ENCODE measurements at places on chromosomes 3 and 15.

GRCh38 chr3:46112296-46112695, 85.0 kb upstream of the XCR1 start:
- no peak for DNase-seq

GRCh38 chr3:27326202-27326601, 43.0 kb downstream of the NEK10 start:
- peak; percentile 53 for DNase-seq

DNA sequence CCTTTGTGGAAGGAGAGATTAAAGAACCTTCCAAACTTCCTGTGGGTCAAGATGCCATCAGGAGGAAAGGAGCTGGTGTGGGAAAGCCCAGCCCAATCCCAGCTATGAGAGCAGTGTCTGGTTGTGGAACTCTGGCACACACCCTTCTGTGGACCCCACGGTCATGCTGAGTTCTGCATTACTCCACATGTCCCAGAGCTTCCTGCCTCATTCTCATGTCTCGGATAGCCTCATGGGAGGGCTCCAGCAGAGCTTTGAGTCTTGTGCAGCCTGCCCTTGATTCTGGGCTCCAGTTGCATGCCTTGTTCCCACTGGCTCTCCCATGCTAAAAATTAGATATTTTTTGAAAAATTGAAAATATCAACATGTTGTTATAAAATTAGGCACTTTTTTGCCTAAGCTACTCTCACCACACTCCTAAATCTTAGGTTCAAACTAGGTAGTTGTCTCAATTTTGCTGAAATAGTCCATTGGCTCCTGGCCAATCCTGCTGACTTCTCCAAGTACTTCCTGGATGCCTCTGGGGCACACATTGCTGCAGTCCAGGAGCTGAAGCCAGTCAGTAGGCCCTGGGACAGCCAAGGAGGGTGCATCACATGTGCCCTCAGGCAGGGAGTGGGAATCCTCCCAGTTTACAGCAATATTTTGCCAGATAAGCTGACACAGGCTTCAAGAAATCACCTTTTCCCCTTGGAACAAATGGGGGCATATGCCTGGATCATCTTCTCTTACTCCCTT, 144.3 kb downstream of the EEFSEC start:
- DNase-seq, result peak; percentile 36

GRCh38 chr3:178969004-178969700, 102.5 kb downstream of the ZMAT3 start:
- DNase-seq, result no peak

DNA sequence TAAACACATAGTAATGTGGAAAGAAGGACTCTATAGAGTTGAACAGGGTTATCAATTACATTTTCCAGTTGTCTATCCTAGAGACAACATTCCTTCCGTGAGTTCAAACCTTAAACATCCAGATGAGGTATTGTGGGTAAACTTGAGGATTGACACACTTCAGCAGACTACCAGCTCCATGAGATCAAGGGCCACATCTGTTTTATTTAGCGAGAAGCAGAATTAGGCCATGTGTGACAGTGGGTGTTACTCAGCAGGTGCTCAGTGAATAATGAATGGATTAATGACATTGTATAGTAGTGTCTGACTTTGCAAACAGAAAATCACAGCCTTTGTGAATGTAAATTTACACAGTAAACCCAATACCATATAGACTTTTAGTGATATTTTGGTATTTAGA, 941.1 kb upstream of the CFAP20DC start:
- no peak for DNase-seq

- DNase-seq, result no peak
Observed at GRCh38 chr15:27249760-27250109, 278.8 kb downstream of the GABRG3 start.

DNA sequence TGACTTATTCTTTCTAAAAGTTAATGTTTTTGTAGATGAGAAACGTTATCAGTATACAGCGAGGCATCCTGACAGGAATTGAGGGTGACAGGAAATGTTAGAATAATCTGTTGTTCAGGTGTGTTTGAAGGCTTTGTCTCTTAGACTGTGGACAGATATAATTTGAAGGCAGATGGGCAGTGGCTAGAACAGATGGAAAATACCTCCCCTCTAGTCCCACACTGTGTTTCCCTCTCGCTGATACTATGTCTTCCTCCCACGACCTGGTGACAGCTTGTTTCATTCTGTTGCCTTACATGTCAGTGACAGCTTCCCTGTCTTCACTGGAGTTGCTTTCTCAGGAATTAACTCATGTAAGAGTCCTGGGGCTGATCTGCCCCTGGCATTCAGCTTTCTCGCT, 125.3 kb downstream of the MYRIP start:
- DNase-seq, result no peak

DNA sequence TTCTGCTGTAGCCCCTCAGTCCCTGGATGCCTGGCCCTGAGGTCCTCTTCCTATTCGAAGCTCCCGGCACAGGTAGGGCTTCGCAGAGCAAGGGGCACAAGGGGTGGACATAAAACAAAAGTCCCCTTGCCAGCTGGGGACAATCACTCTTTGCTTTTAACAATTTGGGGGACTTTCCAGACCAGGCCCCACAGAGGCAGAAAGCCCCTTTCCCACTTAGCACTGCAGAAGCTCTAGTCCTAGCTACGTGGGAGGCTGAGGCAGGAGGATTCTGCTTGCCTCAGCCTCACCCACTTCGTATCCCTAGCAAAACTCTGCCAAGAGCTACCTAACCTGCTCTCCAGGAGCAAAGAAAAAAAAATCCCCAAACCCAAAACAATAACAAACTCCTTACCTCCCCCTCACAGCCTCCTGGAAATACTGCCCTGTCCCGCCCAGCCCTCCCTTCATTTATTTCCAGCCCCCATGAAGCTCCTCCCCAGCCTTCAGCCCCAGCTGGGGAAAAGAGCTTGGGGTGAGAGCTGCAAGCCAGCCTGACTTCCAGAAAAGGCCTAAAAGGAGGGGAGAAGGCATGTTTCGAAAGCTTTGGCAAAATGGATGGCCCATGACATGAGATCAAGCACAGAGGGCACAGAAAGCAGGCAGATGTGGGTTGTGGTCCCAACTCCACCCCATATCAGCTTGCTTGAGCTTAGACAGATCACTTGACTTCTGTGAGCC, at the start of gene CIDEC:
TSS of gene CIDEC (minus strand) at position 424 of the 720 bp plus-strand sequence. CDS start 1,767 bp downstream, outside the sequence.
- DNase-seq, result no peak

DNA sequence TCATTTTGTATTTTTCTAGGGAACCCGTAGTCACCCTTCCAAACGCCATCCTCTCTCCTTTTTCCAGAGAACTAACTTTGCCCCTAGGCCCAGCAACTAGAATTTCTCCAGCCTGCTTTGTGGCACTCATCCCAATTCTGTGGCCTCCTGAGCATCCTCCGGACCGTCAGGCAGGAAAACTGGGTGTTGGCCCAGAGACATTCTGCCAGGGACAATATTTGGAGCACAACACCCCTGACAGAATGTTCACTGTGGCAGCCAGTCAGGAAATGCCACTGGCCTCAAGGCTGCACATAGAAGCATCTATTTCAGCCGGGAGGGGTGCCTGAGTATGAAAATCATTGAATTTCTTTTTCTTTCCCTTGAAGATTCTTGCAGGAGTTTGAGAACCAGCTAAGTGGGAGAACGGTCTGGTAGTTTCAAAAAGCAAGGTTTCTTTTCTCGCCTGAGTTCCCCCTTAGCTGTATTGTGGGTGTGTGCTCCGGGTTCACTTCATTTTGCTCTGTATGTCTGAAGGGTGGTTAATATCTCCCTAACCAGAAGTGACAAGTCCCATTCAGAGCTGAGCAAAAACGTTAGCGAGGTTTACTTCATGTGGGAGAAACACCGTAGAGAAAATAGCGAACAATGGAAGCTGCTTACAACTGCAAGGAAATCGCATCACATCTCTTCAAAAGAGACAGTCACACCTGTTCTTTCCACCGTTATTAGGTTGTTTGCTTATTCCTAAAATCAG, 108.1 kb upstream of the TPM1 start:
- DNase-seq, result no peak

DNA sequence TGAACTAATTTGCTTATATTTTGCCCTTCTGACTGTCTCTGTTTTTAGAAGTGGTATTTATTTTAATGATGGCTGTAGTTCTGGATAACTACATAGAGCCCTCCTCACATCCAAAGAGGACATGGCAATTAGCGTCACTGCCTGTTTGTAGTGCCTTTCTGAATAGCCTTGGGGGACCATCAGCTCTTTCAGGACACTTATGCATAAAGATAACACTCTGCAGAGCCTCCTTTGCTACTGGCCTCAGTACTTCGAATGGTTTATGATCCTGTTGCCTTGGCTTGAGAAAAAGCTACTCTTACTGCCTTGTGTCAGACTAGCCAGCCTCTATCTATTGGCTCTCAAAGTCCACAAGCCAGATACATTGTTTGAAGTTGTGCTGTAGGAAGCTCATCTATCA, 105.4 kb upstream of the SPRED1 start:
- no peak for DNase-seq

GRCh38 chr15:48547286-48547685, 98.2 kb downstream of the FBN1 start:
- DNase-seq, result no peak

DNA sequence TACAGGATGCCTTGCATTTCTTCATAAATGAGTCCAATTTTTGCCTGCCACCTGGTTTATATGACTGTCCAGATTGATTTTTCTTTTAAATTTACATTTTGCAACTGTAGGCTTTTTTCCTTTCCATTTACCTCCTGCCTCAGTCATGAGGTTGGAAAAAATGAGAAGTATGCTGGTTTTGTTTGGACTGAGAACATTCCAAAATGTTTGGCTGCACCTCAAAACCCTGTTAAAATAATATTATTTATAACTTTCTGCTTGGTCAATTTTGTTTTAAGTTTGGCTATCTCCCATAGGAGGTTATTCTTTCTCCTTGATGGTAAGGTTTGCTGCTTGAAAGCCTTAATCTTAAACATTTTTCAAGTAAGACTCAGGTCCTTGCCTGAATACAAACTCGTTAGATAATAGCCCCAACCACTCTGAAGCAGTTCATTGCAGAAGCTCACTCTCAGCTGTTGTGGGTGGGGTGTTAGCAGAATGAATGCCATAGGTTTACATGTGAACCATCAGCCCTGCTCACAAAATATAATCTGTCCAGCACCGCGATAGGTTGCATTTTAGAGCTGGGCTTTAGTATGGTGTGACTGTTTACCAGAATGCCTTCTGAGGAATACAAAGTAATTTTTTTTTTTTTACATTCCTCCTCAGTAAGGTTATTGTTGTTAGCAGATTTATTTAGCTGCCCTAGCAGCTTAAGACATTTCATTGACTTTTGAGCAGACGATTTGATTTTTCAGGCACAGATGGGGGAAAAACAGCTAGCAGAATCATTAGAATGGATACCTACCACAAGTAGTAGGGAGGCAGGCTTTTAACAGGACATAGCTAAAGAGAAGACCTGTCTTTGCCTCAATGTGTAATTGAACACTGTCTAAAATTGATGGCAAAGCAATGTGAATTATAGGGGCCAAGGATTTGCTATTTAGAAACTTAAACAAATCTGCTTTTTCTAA, 630.8 kb upstream of the KCNMB2 start:
- DNase-seq, result no peak

DNA sequence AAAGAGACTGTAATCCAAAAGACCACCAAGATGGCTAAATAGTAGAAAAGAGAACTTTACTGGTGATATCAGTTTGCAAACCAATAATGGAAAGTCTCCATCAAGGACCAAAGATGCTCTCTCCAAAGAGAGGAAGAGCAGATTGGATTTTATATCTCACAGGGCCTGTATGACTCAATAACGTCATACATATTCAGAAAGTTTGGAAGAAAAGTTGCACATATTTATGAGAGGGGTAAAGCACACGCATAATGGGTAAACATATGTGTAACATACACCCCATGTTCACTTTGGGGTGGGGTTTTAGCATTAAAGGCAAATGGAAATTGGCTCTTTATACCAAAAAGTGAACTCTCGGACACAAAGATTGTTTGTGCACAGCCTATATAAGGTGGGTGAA, 274.5 kb upstream of the POU1F1 start:
- no peak for DNase-seq

GRCh38 chr15:101049856-101050622, 130.9 kb downstream of the LRRK1 start:
- no peak for DNase-seq

- DNase-seq, result no peak
Observed at GRCh38 chr15:30046430-30046829, 36.3 kb upstream of the GOLGA8J start.

GRCh38 chr3:139295040-139295439, 48.8 kb upstream of the MRPS22 start:
- DNase-seq, result no peak

DNA sequence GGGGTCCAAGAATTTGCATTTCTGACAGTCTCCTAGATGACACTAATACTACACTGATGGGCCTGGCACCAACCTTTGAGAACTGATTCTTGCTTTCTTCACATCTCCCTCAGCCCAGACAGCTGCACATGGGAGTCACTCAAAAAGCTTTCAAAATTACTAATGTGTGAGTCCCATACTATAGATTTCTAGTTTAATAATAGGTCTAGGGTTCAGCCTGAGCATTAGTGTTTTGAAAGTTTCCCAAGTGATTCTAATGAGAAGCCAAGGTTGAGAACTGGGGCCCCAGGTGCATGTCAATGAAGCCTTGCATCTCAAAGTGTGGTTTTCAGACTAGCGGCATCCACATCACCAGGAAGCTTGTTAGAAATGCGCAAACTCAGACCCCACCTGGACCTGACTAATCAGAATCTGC, 159.9 kb upstream of the CMC1 start:
- DNase-seq, result no peak

GRCh38 chr3:39542588-39542988, 75.1 kb downstream of the MOBP start:
- no peak for DNase-seq

DNA sequence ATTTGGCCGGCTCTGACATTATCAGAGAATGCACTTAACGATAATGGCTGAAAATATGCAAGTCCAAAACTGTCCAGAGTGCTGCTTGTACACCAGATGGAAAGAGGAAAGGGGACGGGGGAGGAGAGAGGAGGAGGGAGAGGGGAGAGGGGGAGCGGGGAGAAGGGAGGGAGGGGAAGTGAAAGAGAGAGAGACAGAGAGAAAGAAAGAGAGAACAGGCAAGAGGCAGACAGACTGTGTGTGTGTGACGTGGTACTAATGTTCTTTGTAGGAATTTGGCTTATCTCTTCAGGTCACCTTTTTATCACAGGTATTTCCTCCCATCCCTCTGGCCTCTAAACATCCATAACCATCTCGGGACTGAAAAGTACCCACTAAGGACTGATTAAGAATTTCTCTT, 75.1 kb upstream of the LMOD3 start:
- DNase-seq, result no peak

DNA sequence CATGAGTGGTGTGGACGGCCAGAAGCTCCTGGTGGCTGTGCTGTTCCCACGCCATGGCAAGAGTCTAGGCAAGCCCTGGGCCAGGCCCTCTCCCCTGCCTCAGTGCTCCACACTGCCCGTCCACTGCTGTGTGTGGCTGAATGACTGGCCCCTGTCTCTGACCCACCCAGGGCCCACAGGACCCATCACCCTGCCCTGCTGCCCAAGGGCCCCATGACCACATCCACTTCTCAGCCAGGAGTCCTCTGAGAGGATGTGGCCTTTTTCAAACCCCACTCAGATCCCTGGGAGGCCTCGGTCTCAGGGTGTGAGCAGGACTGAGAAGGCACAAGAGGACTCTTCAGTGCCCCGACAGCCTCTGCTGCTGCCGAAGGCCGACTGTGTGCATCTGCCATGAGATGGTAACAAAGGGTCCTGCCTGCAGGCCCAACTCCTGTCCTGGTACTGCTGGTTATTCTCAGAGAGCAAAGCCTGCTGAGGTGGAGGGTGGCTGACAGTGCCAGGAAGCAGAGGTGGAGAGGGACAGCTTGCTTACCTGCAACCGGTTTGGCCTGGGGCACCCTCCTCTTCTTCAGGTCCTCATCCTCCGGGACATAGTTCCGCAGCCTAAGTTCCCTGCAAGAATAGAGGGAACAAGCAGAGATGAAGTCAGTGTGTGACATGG, 47.5 kb downstream of the PTH1R start:
- DNase-seq, result no peak

GRCh38 chr3:142285083-142285517, 59.7 kb upstream of the GK5 start:
- DNase-seq, result no peak
